Occipital lobe (tissue), 3 donors: ENCODE measurements at places on chromosomes 1 and 21. TPM values are rescaled to one million over a fixed set of nuclear protein-coding genes. Genes with fewer than 3 reads are reported as not detected.

KLF17 gene
- total RNA-seq: 0.31 TPM

ACTN2 gene
- 59.1 TPM for total RNA-seq

RIIAD1 gene
- 7.8 TPM for total RNA-seq

BLACAT1 gene
- 0.94 TPM for total RNA-seq

MYOG gene
- total RNA-seq: not detected

SAMSN1 gene
- 5.8 TPM for total RNA-seq

SASS6 gene
- 4.7 TPM for total RNA-seq

RCC2 gene
- 26.8 TPM for total RNA-seq

ZMYND12 gene
- not detected for total RNA-seq

ANKRD35 gene
- 0.62 TPM for total RNA-seq

KIF26B gene
- 31.7 TPM for total RNA-seq
